NCI-H748 treated with DMSO at 0.1 percent for 48 hours (cell line): ENCODE measurements at places on chromosomes 3 and 15.

DNA sequence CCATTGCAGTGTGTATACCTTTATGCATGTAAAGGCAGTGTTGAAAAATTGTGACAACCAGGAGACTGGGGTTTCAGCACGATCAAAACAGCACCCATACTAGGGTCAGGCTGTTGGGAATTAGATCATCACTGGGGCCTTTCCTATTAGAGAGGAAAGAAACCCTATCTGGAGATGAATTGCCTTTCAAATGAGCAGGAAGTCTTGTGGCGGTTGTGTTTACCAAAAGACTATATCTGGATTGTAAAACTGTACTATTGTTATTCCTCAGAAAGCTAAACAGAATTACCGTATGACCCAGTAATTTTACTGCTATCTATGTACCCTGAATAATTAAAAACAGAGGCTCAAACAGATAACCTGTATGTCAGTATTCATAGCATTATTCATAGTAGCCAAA, 10.1 kb downstream of the UBE2E1 start:
- no peak for DNase-seq

GRCh38 chr3:195807681-195808121, 4.0 kb downstream of the MUC4 start:
- DNase-seq: no peak

DNA sequence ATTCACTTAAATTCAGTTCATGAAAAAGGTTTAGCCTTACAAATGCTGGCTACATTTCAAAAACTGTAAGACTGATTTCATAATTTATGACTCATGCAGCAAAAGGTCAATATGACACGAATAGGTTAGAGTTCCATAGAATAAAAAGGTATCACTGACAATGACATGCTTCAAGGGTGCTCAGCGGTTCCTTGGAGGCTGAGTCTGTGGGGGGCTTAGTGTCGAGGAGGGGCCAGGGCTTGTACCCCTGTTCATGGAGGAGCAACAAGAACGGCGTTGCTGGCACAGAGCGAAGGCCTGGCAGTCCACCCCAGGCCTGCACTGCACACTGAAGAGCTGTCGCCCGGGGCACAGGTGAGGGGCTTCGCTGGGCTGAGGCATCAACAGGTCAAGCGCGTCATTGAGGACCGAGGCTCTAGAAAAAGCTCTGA, 174.2 kb downstream of the NR1D2 start:
- no peak for DNase-seq

GRCh38 chr3:171260466-171260865, 199.7 kb downstream of the TNIK start:
- no peak for DNase-seq

DNA sequence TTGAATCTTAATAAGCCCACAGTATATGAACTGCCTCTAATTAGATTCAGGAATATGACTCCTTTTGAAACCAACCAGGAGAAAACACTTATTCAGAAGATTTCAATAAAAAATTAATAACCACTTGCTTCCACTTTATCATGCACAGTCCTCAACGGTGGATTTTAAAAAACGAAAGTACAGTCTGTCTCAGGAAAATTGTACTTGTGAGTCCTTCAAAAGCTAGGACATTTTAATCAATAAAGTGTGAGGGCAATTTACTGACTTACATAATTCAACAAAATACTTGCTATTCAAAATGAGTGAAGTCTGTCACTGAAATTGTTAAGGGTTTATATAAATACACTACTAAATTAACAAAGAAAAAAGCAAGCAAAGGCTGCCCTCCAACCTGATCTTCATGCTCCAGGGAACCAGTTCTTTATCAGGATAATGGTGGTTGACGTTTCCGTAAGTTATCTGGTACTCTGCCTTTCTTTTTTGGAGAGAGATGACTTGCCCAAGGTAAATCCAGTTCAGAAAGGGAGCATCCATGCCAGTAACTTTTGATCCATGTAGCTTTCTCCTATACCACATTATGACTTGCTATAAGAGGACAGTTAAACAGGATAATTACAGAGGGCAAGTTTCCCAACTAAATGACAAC, 17.0 kb downstream of the SUCLG2 start:
- DNase-seq: no peak

GRCh38 chr15:77851691-77852090, 219.0 kb upstream of the LINGO1 start:
- no peak for DNase-seq

DNA sequence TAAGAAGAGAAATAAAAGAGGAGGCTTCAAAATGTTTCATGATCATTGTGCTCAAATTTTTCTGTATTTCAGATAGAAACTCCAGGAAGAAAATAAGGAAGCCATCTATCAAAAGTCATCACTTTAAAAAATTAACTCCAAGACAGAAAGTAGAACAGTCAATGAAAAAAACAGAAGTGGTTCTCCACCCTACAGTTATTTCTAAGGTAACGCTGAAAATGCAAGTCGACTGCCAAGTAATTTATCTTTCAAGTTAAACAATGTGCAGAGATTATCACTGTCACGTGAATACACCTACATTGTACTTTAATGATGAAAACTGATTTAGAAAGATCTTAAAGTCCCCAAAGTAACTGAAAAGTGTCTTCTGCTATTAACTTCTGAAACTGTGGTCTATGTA, 78.5 kb upstream of the SNRPA1 start:
- no peak for DNase-seq

DNA sequence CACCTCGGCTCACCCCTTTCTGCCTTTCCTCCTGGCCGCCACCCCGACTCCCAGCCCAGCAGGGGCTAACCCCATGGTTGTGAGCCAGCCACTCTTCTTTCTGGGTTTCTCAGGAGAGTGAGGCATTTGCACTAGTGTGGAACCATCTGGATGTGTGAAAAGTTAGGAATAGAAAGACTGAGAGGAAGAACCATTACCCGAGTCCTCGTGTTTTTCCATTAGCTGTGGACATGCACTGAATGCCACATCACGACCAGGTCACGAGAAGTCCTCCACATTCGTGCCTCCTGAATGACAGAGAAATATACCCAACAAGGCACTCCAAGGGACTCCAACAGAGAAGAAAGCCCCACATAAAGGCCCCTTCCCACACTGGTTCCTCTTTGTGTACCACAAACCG, 18.0 kb upstream of the RAD18 start:
- no peak for DNase-seq

DNA sequence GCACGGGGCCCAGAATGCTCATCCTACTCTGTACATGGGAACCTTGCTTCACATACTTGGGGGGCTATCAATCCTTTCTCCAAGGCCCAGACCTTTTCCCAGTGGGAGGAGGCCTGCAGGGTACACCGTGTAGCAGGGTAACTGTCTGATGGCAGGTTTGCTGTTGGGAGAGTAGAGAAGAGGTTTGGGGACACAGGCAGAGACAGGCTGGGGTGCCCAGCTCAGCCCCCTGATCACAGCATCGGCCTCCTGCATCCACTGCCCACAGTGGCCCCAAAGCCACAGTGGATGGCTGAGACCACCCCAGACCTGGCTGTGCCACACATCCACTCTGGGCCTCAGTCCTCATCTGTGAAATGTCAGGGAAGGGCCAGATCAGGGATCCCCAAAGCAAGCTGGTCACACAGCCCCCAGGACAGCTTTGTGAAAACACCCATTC, 5.6 kb downstream of the CHRNA3 start:
- DNase-seq: no peak

GRCh38 chr3:137766876-137767537, 2.9 kb downstream of the SOX14 start:
- DNase-seq: no peak

DNA sequence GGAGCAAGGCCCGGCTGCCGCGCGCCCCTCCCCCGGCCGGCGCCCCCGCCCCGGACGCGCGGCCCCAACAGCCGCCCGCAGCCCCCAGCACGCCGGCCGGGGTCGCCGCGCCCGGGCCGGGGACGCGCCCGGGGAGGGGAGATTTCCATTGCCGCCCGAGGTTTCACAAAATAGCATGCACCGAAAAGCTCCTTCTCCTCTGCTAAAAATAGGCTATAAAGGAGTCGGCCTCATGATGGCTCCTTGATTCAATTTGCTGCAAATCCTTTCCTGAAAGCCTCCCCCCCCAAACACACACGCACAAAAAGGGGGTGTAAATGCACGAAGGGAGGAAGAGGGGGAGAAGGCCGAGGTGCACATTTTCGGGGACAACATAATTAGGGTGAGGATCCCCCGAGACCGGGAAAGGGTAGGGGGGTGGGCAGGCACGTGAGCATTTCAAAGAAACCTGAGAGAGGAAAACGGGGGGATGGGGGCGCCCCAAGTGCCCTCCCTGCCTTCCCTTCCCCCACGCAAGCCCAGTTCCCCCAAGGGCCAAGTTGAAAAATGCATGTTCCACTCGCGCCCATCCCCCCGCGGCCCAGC, 734 bp downstream of the TBL1XR1 start:
- DNase-seq: no peak

DNA sequence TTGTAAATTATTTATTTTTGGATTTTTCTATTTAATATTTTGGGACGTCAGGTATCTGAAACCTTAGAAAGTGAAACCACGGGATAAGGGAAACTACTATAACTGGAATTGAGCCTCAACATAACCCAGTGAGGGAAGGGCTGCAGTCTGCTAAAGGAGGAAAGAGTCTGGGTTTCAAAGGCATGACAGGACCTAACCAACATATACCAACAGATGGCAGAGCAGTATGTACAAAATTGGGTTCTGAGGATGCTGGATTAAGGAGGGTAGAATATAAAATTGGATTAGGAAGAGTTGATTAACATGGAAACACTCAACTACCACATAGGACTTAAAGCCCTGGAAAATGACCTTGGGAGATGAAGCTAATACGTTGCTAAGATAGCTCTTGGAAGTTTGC, 603.5 kb downstream of the MECOM start:
- DNase-seq: no peak

DNA sequence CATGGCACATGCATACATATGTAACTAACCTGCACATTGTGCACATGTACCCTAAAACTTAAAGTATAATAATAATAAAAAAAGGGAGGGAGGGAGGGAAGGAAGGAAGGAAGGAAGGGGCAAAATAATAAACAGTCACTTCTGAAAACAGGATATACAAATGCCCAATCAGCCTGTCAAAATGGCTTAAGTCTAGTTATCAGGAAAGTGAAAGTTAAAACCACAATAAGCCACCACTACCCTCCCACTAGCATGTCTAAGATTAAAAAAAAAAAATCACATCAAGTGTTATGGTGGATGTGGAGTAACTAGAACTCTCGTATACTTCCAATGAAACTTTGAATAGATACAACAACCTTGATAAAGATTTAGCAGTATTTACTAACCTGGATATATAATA, 145.6 kb upstream of the GMNC start:
- DNase-seq: no peak

GRCh38 chr15:77627067-77627466, 5.6 kb downstream of the LINGO1 start:
- no peak for DNase-seq

- no peak for DNase-seq
Observed at GRCh38 chr3:178295292-178295912, 240.8 kb upstream of the KCNMB2 start.

- DNase-seq: no peak
Observed at GRCh38 chr15:42018306-42019224, 2.3 kb downstream of the PLA2G4E start.

DNA sequence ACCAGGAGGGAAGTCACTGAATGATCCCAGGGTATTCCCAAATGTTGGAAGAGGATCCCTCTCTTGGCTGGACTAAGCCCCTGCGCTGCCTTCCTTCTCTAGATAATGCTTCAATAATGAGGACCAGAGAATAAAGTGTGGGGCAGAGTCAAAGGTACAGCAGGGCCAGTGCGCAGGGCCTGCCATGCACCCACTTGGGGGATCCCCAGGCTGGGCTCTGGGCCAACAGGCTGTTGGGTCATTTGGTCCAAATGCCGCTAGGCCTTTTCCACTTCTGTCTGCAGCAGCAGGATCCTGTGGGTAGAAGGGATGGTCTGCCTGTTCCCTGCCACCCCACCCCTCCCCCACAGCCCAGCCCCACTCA, 5.7 kb upstream of the CLK3 start:
- no peak for DNase-seq

DNA sequence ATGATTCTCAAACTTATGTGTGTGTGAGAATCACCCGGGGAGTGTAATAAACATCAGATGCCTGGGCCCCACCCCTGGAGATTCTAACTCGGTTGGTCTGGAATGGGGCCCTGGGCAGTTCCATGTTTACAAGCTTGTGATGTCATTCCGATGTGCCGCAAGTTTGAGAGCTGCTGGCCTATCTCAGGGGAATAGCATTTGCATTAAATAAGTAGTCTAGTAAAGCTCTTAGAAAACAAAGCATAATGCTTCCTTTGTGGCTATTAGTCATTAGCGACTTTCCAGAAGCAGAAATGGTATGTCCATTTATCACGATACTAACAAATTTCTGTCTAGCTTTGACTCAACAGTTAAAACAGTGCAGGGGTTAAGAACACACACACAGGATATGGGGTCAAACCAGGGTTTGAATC, 20.9 kb downstream of the PGBD4 start:
- DNase-seq: no peak

GRCh38 chr15:61130950-61131942, 97.9 kb downstream of the RORA start:
- no peak for DNase-seq

GRCh38 chr3:72153477-72154314, 368.7 kb upstream of the PROK2 start:
- DNase-seq: no peak

GRCh38 chr3:124784686-124785382, 54.6 kb downstream of the UMPS start:
- no peak for DNase-seq

GRCh38 chr3:184716622-184717398, 4.9 kb upstream of the MAGEF1 start:
- no peak for DNase-seq

DNA sequence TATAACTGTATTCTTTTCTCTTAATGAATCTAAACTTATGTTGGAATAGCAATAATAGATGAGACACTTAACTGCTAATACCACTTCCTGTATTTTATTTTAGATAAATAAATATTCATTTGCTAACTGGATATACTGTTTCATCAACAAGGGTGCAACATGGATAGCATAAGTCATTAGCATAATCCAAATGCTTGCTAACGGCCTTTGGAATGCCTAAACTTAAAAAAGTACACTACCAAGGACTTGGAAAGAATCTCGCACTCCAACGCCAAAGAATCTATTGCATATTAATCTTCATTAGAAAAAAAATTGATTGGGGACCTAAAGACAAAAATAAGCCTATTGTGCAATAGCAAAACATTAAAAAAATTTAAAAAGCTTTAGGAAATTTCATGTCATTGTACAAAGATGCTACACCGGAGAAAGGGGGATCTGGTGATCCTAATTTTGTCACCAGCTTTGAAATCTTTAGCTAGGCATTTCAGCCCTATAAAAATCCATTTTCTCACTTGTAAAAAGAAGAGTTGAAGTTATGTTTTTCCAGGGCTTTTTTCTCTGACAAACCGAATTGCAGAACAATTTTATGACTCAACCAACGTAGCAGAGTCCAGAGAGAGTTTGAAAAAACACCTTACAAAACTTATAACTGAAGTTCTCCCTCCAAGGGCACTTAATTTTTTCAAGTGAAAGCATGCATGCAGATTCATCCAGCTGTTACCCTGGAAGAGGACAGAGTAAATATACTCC, 4.1 kb downstream of the VGLL3 start:
- DNase-seq: no peak
